ENCODE measurements at places on chromosomes 2 and 18. TPM values are rescaled to one million over a fixed set of nuclear protein-coding genes. Genes with fewer than 3 reads are reported as not detected.

DNA sequence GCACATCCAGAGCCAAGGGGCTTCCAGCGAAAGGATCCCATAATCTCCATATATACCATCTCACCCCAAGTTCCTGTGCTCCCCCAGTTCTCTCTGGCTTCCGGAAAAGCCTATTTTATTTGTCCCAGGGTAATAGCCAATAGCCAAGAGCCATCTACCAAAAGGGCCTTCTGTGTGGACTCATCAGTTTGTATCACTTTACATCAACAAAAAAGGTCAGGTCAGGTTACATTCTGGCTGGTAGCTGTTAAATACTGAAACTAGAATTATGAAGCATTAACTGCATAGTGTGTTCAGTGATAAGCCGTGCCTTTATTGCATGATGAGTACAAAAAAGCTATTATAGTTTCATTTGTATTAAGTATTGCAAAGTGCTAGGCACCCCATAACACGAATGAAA lies 223.7 kb downstream of the IRS1 start:
- no peak for DNase-seq

DNA sequence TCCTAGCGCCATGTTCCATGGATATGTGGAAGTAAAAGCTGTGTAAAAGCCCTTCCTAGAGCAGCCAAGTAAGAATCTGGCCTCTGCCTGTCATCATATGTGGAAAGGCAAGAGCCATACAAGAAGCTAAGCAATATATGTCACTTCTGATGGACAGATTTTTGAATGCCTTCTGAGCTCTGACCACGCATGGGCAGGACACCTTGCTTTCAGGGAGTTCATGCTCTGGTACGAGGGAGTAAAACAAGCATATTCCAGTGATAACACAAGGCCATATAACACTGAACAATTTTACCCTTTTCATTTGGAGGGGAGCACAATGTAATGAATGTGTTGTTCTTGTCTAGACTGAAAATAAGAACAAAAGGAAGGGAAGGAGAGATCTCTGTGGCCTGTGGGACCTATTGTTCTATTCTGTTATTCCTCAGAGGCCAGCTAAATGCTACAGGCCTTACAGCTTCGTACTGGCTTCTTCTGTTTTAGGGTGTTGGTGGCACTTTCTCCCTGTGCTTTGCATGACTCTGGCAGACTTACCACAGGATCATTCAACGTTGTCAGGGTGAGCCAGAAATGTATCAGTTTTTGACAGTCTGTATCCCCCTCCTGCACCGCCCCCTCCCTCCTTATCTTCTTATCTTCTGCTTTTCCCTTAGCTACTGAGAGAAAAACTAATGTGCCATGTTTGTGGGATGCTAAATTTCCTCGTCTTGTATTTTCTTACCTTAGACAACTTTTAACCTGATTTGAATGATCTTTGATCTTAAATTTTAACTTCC lies 99.5 kb downstream of the MAP4K4 start:
- no peak for DNase-seq

- DNase-seq, result no peak
Observed at GRCh38 chr2:232959139-232959538, 53.9 kb downstream of the NGEF start.

DNA sequence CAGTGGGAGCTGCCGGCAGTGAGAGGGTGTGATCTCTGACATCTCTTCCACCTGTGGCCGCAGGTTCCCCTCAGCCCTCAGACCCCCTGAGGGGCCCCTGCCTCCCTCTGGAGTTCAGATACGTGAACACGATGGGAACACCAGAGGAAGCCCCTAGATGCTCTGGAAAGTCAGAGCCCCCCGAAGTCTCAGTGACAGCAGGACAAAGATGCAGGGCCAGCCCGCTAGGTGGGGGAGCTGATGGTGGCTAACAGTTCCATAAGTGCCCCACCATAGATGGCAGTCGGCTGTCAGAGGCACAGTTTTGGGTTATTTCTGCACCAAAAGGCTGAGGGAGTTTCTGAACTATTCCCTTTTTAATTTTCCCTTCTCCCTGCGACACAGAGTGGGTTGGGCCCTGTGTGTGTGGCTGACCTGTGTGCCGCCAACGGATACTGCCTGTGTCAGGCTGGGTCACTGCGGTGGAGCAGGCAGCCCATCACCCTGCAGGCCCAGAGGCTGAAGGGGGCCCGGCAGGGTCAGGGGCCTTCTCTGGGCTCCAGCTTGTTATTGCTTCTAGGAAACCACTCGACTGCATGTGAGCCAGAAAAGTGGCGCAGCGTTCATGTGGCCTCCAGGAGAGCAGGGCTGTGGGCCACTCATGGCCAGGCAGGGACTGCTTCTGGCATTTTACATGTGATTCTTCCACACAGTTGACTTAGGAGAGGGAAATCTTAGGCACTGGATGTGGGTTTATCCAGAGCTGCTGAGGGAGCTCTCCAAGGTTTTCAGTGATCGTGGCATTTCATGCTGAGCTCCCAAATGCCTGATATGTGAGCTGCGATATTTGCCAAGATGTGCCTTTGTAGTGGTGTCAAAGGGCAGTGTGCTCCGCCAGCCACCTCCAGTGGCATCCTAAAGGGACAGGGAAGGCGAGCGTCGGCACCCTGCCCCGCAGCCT lies 225.1 kb downstream of the SH3RF3 start:
- DNase-seq, result no peak

- no peak for DNase-seq
Observed at GRCh38 chr18:61554946-61555361, 221.7 kb downstream of the CDH20 start.

DNA sequence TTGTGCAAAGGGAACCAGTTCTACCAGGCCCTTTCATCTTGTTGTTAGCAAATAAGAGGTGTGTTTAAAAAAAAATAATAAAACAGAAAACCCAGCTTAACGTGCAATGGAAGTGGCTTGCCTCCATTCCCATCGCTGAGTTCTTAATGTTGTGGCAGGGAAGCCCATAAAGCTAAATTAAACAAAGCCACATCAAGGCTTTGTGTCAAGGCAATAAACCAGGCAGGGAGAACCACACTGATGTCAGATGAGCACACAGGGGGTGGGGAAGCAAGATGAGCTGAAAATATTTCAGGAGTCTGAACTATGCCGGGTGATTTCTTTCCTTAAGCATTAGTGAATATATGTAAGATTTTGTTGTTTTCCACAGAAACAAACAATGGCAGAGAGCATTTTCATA lies 73.5 kb downstream of the PHLPP1 start:
- DNase-seq, result no peak

GRCh38 chr2:104866883-104867812 lies 13.2 kb downstream of the POU3F3 start:
- DNase-seq, result no peak

- DNase-seq, result no peak
Observed at GRCh38 chr2:60989259-60989658, 28.3 kb upstream of the PEX13 start.

DNA sequence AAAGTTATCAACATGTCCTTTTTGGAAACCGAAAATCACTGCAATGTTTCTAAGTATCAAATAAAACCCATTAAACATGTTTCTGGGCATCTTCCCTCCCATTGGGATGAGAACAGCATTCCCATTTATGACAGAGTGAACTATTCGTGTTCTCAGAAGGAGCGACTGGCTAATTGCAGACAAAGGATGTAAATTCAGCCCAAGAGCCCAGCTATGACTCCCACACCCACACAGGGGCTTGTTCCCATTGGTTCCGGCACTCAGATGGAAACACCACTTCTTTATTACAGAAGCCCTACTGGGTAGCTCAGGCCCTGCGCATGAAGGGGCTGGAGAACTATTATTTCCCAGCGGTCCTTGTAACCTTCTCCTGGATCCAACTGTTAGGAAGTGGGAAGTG lies 16.6 kb upstream of the NPAS2 start:
- DNase-seq, result no peak

DNA sequence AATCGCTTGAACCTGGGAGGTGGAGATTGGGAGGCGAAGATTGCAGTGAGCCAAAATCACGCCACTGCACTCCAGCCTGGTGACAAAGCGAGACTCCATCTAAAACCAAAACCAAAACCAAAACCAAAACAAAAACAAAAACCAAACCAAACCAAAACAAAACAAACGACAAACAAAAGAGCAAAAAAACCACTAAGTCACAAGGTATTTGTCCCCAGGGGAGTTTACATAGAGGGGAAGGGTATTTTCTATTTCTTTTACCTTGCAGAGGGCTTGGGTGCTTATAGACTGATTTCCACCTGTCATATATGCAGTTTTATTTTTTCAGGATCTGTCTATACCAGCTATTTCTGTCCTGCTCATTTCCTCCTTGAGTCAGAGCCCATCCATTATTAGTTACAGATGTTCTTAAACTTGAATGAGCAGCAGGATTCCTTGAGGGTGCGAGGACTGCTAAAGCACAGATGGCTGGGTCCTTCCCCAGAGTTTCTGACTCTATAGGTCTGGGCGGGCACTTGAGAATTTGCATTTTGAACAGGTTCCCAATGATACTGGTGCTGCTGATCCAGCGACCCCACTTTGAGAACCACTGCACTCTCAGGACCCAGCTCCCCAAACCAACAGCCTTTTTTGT lies 102.2 kb upstream of the UXS1 start:
- no peak for DNase-seq

GRCh38 chr2:169978402-169979017 lies 151.3 kb downstream of the UBR3 start:
- DNase-seq, result no peak

GRCh38 chr18:34660572-34660971 lies 49.5 kb upstream of the DTNA start:
- no peak for DNase-seq

- DNase-seq, result no peak
Observed at GRCh38 chr18:38909972-38910371, 1344.4 kb upstream of the CELF4 start.

DNA sequence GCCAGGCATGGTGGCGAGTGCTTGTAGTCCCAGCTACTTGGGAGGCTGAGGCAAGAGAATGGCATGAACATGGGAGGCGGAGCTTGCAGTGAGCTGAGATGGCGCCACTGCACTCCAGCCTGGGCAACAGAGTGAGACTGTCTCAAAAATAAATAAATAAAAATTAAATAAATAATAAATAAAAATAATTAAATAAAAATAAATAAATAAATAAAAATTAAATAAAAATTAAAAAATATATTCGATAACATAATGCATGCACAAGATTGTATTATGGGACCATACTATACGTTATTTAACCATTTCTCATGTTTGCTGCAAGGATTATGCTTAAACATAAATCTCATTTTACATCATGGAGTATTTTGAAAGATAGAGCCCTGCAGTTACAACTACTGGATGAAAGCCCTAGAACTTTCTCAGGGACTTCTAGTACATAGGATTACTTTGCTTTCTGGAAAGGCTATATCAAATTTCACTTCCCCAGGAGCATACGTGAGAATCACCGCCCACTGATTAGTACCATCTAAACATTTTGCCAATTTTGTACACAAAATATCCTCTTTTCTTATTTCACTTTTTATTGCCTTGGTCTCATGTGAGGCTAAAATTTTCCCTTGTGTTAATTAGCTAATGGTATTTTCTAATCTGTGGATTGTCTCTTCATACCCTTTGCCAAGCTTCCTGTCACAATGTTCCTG lies 234.3 kb upstream of the LYPD1 start:
- no peak for DNase-seq

DNA sequence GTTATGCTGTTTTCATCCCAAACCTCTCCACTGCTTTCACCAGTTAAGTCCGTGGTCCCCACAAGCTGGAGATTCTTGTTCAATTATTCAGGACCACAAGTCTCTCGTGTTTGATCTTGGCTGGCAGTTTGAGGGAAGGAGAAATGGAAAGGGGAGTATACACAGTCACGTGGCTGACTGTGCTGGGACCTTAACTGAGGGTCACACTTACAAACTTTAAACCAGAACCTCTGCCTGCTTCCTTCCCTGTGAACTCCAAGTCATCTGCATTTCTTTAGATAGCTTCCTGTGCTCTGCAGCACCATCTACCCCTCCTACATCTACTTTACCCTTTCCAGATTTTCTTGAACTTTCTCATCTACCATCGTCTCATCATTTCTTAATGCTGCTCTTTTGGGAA lies 91.7 kb downstream of the ARHGEF4 start:
- no peak for DNase-seq

DNA sequence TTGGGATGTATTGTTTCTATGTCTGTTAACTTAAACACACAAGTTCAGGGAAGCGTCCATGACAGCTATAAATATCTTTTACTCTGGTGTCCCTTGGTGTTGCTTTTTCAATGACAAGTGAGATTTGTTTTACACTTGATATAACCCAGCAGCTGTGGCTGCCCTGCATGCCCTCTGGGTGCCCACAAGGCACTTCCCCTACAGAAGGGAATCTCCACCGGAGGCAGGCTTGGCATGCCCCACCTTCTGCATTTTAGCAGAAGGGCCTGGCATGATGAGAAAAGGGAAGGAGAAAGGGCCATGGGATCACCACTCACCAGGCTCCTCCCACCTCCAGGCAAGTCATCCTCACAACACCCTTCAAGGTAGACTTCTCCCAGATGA lies 68.7 kb downstream of the TMEM247 start:
- DNase-seq, result no peak

- no peak for DNase-seq
Observed at GRCh38 chr2:20618468-20618885, 32.4 kb downstream of the HS1BP3 start.

DNA sequence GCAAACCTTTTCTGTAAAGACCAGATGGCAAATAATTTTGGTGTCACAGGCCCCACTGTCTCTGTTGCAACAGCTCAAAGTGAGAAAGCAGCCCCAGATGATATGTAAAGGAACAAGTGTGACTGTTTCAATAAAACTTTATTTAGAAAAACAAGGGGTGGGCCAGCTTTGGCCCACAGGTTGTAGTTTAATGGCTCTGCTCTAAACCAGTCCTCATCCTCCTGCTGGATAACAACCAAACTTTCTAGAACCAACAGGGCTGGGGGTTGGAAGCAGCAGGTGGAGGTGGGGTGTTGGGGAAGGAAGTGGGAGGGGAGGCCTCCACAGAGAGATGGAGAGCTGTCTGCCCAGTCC lies 28.8 kb upstream of the INHBB start:
- DNase-seq, result no peak

- DNase-seq, result no peak
Observed at GRCh38 chr18:75530118-75530517, 102.6 kb upstream of the SMIM21 start.

GRCh38 chr2:233799087-233799665 lies 21.0 kb downstream of the MROH2A start:
- no peak for DNase-seq

Gene RIT2
- not detected for total RNA-seq

Gene EPB41L3
- 16.8 TPM for total RNA-seq

Gene RFTN2
- 27.2 TPM for total RNA-seq

Gene PAIP2B
- total RNA-seq, result 2.9 TPM

Gene IFIH1
- 5.2 TPM for total RNA-seq

Gene TBR1
- total RNA-seq, result 0.08 TPM

Gene TTN
- total RNA-seq, result 3.8 TPM

Gene ARHGAP15
- total RNA-seq, result not detected

Gene CHRNG
- not detected for total RNA-seq

All from endothelial cell (in vitro differentiated cells).